Stimulated activated CD4-positive, alpha-beta T cell treated with anti-CD3 and anti-CD28 coated beads, Interleukin-15, amount 100 ng/mL, for 1 hour (primary cell): ENCODE measurements at places on chromosomes 1 and 21.

DNA sequence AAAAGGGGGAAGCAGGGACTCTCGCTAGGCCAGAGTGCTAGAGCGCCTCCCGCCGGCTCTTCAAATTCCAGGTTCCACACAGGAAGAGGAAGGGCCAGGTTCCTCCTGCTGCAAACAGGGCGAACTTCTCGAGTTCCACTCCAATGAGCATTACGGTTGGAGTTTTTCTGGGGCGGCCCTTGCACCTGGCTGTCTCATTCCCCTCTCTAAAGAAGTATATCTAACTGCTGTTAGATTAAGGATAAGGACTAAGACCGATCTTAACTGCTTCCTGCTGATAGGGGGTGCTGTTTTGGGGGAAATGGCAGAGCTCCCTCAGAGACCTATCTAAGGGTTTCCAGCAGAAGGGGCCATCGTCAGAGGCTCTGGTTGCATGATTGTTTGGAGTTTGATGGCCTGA, 138.0 kb downstream of the RABGAP1L start:
- no peak for DNase-seq

DNA sequence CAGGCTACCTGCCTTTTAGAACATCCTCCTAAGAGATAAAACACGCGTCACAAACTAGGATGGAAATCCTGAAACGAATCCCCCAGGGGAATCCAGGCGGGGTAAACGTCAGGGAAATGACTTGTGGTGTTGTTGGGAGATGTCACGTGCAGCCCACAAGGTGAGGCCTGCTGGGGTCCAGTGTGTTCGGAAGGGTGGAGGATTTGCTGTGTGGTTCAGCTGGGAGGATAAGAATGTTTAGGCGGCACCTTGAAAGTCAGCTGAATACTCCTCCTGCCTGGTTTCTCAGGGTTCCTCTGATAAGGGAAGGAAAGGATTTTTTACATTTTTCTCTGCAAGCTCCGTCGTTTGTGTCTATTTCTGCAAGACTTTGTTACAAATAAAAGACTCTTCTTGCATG, 74.7 kb upstream of the EFHD2 start:
- DNase-seq = no peak

- DNase-seq = no peak
Measured at GRCh38 chr1:234866007-234866866, 256.3 kb upstream of the IRF2BP2 start.

GRCh38 chr1:67987046-67987799, 63.2 kb downstream of the DIRAS3 start:
- DNase-seq = no peak

DNA sequence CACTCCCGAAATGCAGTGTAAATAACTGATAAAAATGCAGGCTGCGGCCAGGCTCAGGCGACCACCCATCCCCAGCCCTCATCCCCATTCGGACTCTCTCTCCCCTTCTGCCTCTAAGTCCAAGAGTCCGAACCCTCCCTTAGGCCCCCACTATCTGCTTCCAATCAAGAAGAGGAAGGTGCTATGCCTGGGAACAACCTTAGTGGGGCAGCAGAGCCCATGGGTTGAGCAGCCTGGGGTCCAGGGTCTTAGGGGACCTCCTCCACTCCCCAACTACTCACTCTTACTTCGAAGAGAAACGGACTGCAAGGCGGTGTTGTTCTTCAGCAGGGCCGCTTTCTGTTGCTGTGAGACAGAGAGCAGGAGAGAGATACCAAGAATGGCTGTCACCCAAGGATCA, 12.2 kb downstream of the ARHGEF2 start:
- no peak for DNase-seq

- DNase-seq = no peak
Measured at GRCh38 chr21:37472581-37472980, 106.0 kb downstream of the DYRK1A start.

DNA sequence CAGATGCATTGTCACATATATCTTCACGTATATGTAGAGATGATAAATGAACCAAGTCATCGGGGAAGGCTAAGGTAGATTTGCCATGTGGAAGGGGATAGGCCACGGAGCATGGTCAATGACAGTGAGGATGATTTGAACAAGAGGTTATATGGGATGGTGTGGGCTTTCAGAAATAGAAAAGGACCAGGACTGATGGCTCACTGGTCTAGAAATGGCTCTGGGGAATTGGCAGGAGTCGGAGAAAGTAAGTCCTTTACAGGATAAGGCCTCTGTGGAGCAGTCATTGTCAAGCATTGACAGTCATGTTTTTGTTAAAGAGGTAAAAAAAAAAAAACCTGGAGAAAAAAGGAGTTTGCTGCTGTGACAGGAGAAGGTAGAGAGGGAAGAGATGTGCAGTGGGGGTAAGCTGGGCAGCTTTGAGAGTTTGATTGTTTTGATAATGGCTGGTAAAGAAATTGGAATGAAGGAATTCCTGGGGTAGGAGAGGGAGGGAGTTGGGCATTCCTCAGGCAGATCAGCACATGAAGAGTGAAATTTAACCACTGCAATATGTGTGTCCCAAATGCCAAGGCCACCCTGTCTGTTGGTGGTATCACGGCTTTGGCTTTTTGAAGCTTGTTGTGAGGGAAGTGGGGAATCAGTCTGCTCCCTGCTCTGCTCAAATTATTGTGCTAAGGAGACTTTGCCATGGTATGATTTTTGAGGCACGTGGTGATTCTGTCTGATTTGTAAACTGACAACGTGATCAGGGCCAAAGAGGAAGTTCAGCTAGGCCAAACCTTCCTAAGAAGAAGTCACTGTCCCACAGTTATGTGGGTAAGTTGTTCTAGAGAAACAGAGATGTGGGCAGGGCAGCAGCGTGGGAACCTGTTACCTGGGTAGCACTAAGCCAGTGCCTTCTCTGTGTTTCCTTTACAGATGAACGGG, 26.0 kb downstream of the MACF1 start:
- no peak for DNase-seq

GRCh38 chr21:36185523-36185922, 28.9 kb downstream of the DOP1B start:
- DNase-seq = no peak

DNA sequence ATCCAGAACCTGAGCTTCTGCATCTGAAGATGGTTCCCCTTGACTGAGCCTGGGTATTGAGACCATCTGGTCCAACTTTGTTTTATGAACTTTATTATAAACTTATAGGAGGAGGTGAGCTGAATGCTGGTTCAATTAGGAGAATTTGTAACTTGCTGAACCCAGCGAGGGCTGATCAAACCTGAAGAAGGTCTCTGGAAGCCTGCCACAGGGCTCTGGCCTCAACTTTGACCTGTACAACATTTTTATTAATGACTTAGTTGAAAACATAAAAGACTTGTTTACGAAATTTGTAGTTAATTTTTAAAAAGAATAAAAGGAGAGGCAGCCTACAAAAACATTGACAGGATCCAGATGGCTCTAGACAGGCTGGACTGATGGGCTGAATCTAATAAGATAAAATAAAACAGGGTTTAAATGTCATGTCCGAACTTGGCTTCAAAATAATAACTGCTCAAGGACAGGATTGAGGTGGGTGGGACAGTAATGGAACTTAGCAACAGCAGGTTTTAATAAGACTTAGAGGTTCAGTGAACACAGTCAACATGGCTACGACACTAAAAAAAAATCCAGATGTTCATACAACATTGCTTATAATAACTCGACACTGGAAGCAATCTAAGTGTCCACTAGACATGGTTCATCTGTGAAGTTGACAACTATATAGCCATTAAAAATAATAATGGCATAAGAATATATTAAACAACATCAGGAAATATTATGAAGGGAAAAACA, 53.4 kb upstream of the GJB5 start:
- DNase-seq = no peak

GRCh38 chr1:118902711-118903191, 85.4 kb downstream of the TBX15 start:
- no peak for DNase-seq

GRCh38 chr1:119449971-119450370, 35.0 kb downstream of the HSD3B2 start:
- no peak for DNase-seq

DNA sequence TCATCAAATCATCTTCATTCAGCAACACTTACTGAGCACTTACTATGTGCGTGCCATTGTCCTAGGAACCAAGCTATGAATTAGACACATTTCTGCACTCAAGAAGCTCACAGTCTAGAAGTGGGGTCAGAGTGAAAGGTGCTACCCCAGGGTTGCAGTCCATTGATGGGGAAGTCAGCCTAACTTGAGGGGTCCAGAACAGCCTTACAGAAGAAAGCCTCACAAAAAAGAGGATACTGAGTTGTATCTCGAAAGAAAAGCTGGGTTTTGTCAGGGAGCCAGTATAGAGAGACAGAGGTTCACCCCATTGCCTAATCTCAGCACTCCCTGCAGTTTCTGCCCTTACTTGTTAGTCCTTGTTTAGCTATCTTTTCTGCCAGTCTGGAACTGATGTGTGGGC, 153.1 kb upstream of the JUN start:
- no peak for DNase-seq

DNA sequence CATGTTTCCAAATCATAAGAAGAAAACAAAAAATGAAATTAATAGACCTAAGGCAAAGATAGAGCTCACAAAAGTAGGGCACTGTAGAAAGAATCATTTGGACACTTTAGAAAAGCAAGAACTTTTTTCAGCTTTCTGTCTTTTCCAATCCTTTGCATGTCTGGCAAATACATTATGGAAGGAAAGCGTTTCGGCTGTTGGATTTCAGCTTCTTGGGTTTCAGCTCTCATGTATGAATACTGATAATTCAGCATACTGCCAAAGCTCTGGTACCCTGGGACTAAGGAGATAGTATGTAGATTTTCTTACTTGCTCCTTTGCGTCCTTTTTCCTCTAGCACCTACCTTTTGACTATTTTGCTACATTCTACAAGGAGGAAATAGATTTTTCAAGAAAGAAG, 375.9 kb downstream of the BRINP3 start:
- no peak for DNase-seq

DNA sequence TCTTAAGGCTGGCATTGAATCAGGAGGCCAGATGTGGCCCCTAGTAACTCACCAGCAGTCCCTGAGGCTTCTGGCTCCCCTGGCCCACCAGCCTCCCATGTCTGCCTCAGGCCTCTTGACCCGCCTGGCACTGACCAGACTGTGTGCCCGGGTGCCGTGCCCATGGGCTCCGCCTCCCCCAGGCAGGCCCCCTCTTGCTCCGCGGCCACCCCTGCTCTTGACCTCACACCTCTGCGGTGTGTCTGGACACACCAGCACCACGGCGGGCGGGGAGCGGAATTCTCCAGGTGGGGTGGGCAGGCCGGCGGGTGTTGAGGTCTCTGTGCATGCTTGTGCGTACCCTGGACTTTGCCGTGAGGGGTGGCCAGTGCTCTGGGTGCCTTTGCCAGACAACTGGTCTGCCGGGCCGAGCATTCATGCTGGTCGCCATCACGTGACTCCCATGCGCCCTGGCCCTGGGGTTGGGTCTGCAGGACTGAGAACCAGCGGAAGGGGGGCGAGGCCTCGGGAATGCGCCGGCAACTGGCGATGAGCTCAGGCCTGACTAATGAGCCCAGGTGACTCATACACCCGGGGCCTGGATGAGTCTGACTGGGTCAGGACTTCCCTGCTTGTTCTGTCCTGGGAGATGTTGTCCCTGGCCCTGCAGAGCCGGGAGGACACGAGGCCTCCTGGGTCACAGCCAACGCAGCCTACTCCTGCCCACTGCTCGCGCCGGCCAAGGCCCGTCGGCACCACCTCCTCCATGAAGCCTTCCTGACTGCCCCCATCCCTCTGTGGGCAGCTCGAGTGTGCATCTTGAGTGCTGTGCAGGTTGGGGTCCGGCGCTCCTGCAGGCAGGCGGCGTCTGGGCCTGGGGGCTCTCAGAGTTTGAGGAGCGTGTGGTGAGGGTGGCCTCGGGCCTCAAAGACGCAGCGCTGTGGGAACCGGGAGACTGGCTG, 22.6 kb downstream of the COL18A1 start:
- no peak for DNase-seq

DNA sequence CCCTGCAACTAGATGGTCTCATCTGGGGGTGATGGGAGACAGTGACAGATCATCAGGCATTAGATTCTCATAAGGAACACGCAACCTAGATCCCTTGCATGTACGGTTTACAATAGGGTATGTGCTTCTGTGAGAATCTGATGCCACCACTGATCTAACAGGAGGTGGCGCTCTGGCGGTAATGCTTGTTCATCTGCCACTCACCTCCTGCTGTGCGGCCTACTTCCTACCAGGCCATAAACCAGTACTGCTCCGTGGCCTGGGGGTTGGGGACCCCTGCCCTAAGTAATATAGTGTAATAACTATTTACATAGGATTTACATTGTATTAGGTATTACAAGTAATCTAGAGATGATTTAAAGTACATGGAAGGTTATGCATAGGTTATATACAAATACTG, 134.9 kb downstream of the CLEC20A start:
- no peak for DNase-seq

DNA sequence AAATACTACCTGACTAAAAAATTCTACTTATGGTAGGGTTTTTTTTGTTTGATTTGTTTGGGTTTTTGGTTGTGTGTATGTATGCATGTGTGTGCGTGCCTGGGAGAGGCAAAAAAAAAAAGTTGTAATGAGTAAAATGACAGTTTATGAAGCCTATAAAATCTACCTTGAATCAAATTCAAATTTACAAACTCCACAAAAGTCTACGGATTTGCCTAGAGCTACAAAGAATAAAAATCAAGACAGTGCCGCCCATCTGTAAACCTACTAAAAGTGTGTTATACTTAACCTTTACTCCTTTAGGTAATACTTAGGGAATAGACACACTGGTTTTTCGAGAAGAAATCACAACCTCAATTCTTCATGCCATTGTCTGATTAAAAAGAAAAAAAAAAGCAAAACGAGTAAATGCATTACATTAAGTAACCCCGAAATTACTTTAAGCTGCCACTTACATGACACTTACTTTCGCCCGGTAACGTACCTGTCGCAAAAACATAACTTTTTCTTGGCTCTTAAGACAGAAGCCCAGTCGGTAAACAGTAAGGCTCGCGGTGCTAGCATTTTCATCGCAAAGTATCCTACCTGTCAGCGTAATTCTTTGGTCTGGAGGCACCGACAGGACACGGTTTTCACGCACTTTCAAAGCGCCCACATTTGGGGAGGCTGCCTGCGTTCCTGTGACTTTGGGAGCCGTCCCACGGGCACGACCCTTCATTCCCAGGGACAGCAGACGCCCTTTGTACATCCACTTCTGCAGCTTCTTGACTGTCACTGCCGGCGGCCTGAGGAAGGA, 951 bp downstream of the SYDE2 start:
- no peak for DNase-seq

DNA sequence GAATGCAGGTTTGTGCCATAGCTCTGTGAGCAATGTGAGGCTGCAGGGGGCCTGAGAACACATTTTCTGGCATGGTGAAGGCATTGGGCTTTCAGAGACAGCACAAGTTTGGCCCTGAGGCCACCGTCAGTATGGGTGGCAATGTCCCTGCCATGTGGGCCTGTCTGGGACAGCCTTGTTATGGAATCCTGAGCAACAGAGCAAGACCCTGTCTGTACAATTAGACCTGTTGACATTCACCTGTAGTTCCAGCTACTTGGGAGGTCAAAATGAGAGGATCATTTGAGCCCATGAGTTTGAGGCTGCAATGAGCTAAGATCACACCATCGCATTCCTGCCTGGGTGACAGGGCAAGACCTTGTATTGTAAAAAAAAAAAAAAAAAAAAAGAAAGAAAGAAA, 35.6 kb downstream of the PRDM15 start:
- DNase-seq = no peak
